Glomerular endothelial cell (primary cell): ENCODE measurements at places on chromosomes 3 and 15. TPM values are rescaled to one million over a fixed set of nuclear protein-coding genes. Genes with fewer than 3 reads are reported as not detected.
A peak's percentile ranks its signal among the peaks of the same experiment; 100 is the strongest.

DNA sequence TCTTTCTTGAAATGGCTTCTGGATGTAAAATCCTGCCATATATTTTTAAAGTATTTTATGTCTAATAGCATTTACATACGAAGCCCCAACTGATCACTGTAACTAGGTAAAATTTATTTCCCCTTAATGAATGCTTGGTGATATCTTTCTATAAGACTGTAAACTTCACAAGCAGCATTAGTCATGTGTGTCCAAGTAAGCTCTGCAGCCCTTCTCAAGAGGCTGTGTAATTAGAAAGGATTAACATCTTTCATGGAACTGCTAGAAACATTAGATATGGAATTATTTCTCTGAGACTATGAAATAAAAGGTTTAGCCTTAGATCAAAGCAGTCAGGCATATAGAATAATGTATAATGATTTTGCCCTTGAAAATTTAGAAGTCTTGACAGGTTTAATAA is 143.3 kb downstream of the EPHA3 start:
- no peak for DNase-seq

DNA sequence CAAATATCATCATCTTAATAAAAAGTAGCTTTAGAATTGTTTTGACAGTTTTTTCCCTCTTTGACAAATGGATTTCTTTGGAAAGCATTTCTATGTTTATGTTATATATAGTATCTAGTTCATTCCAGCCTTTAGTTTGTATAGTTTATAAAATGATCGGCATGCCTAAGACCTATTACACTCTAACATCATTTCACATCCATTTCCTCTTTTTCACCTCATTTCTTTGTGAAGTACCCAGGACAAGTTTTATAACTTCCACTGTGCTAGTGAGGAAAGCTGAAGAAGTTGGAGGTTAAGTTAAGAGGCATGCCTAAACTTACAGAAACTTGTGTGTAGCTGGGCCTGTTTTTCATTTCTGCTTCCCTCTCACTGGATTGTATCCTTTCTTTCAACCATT is 178.4 kb downstream of the TP63 start:
- DNase-seq, result no peak

DNA sequence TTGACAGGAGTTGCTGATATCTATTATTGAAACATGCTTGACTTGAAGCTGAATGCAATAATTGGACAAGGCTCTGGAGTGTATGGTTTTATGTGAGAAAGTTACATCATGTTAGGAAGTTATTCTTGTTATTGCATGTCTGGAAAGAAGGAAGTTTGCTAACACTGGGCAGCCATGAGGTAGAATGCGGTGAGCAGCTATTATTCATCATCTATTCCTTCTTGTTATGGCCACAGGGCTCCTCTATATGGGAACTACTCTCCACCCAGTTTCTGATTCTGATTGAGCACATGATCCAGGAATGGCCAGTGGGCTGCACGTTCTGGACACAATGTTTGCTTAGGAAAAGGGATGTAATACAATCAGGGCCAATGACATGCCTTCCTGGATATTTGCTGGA is 37.8 kb upstream of the SCN5A start:
- DNase-seq, result no peak

DNA sequence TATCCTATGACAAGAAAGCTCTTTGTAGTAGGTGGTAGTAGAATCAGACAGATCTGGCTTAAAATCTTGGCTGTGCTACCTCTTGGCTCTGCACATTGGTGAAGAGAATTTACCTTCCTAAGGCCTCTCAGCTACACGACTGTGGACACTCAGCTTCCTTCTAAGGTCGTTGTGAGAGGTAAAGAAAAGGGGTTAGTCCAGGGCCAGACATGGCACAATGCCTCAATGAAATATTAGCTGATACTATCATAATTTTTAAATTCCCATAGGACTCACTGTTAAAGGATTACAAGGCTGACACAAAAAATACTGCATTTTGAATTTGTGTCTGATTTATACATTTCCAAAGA is 80.4 kb downstream of the IGF1R start:
- no peak for DNase-seq

DNA sequence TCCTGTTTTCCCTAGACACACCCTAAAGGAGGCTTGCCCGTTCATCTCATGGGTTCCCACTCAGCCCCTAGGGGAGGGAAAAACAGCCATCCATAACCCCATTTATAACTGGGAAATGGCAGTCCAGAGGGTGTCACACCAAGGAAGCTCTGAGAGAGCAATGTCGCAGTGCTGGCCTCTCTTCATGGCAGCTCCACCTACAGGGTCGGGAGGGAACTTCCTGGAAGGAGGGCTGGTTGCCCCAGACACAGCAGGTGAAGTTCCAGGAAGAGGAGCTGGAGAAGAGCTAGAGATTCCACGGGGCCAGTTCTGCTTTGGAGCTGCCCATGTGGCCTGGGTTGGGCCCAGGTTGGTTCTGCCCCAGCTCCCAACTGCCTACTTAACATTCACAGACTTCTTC is 22.3 kb upstream of the LINGO1 start:
- no peak for DNase-seq

DNA sequence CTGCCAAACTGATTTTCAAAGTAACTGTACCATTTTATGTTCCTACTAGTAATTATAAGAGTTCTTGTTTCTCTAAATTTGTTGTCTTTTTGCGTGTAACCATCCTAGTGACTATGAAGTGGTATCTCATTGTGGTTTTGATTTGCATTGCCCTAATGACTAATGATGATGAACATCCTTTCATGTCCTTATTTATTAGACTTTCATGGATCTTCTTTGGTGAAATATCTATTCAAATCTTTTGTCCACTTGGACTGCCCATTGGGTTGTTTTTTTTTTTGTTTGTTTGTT is 3.6 kb downstream of the OXSR1 start:
- DNase-seq, result no peak

DNA sequence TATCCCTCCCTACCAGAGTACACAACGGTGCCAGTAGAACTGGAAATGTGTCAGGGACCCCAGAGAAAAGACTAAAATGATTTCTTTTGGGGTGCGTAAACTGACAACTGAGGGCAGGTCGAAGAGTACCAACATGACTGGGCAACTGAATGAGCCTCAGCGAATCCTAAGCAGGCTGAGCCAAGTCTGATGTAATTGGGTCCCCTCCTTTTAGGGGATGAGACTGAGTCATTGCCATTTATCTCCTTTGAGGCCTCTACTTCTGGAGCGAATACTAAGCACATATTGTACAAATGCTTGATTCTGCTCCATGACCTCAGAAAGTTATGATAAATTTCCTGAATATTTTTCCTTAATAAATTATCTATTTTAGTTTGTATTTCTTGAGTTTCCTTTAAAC is 17.3 kb upstream of the GPR156 start:
- no peak for DNase-seq

- DNase-seq, result no peak
These were observed 26.2 kb downstream of the SLC12A8 start for GRCh38 chr3:125186261-125186787.

GRCh38 chr3:195260280-195260905 is 10.6 kb downstream of the XXYLT1 start:
- no peak for DNase-seq

DNA sequence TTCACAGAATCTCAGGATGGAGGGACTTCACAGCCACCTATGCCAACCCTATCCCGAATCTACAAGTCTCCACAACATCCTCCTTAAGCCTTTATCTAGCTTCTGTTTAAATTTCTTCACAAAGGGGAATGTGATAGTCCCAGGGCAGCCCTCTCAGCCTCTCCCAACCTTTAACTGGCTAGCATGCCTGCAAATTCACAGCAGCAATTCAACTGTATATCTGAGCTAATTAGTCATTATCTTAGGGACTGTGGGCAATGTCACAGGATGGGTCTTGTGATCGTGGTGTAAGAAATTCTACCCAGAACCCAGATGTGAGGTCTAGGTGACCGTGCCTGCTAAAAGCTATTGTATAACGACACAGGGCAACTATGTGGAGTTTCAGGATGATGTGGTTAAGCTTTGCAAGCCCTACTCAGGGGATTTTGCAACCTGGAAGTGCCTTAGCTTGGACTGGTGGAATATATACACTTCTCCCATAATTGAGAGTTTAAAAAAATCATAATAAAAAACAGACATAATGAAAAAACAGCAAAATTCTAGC is 65.5 kb upstream of the FBN1 start:
- no peak for DNase-seq

- peak; percentile 54 for DNase-seq
These were observed 7.5 kb upstream of the STRA6 start for GRCh38 chr15:74209997-74210671.

- DNase-seq, result no peak
These were observed 21.1 kb upstream of the KLHL6 start for GRCh38 chr3:183576487-183577107.

GRCh38 chr15:71201477-71201876 is 86.2 kb downstream of the THSD4 start:
- DNase-seq, result no peak

- DNase-seq, result no peak
These were observed 143.9 kb downstream of the LSAMP start for GRCh38 chr3:116301422-116301821.

- DNase-seq, result no peak
These were observed 36.9 kb downstream of the SLC35A5 start for GRCh38 chr3:112598731-112599130.

DNA sequence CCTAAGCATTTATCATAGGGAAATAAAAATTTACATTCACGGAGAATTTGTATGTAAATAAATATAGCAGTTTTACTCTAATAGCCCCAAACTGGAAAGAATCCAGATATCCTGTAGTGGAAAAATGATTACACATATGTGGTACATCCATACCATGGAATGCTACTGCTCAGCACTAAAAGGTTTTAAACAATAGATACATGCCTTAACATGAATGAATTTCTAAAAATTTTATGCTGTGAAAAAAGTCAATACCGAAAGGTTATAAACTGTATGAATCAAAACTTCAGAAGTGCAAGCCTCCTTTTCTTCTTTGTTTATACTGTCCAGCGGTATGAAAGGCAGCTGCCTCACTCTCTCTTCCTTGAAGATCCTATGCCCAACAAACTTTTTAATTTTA is 37.5 kb upstream of the MCTP2 start:
- DNase-seq, result no peak

DNA sequence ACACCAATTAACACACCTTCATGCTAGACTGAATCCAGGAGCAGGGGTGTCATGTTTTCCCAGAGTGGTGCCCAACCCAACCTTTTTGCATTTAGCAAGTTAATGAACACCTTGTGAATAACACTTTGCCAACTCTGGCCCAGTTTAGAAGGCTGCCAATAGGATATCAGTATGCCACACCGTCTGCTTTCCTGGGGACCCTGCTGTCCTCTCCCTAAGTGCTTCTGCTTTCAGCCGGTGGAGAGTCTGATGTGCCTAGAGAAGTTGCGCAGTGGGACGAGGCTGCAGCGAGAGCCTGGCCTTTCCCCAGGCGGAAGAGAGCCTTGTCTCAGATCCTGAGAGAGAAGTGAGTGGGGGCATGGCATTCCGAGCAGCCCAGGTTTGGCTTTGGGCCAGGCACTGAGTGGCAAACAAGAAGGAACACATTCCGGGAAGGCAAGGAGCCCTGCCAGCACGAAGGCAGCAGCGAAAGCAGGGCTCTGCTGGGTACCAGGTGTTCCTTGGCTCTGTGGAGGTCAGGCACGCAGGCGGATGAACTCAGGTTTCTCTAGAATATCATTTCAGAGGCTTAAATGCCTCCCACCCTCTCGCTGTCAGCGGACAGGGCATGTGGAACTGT is 36.9 kb downstream of the SENP8 start:
- no peak for DNase-seq

DNA sequence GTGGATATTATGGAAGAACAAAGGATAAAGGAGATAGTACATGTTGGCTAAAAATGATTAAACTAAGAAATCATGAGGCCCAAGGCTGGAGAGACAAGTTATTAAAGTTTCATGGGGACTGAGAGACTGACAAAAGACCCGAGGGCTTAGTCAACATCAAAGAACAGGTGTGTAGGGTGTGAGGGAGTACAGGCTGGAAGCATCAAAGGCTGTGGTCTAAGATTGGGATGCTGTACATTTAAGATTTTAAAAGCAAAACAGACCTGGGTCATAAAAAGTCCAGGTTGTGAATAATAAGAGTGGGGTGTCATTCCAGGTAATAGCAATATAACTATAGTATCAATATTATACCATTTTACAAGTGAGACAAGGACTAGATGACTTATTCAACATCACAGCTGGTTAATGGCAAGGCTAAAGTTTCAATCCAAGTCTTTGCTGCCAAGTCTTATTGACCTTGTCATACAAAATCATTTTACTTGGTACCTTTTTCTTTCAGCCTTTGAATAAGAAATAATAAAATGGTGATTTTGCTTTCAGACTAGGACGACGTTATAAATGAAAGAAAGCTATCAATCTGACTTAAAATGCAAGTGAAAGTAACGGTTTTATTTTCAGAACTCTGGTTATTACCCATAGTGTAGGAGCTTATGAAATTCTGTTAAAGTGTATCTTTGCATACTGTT is 211.6 kb downstream of the TNIK start:
- DNase-seq, result no peak

- peak; percentile 12 for DNase-seq
These were observed 66.9 kb upstream of the PRR23C start for GRCh38 chr3:139111392-139112229.

GRCh38 chr15:54605556-54605955 is 591.2 kb downstream of the RSL24D1 start:
- no peak for DNase-seq

GRCh38 chr3:57389271-57389670 is 96.8 kb upstream of the ASB14 start:
- DNase-seq, result no peak

GRCh38 chr15:40870716-40871115 is 3.3 kb downstream of the RHOV start:
- no peak for DNase-seq

GRCh38 chr3:67064105-67064504 is 66.0 kb downstream of the KBTBD8 start:
- peak; percentile 34 for DNase-seq

DNA sequence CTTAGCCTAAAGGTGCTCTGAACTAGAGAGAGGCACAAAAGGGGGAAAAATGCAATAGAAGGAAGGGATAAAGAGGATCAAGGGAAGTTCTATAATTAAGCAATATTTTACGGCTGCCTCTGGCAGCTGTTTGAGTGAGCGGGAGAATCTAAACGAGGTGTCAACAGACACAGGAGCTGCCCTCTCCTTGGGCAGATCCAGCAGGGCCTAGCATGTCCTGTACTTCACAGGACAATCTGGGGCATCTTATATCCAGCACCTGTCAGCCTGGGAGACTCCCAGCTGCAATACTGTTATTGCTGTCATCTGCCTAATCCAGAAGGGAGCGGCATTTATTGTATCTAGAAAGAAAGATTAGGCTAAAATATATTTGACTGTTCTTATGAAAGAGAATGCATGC is 68.9 kb downstream of the WWTR1 start:
- DNase-seq, result no peak

GOLGA8N gene
- total RNA-seq, result 2.0 and 2.4 TPM in 2 replicates

FAM43A gene
- total RNA-seq, result 505 and 617 TPM in 2 replicates

WDR76 gene
- 1.8 and 6.6 TPM in 2 replicates for total RNA-seq

SH2D7 gene
- total RNA-seq, result not detected in 2 replicates

SELENOS gene
- total RNA-seq, result 61.9 and 102 TPM in 2 replicates

BFSP2 gene
- total RNA-seq, result not detected in 2 replicates

LMAN1L gene
- total RNA-seq, result 0.64 TPM in 1 of 2 replicates, not detected in the other

GP5 gene
- total RNA-seq, result 0.29 TPM in 1 of 2 replicates, not detected in the other

KBTBD8 gene
- total RNA-seq, result 1.0 and 1.1 TPM in 2 replicates

MESD gene
- 20.7 and 21.0 TPM in 2 replicates for total RNA-seq

GNAT1 gene
- total RNA-seq, result not detected in 2 replicates

SERINC4 gene
- total RNA-seq, result not detected in 2 replicates

THOC7 gene
- 58.3 and 59.1 TPM in 2 replicates for total RNA-seq

SEC22A gene
- total RNA-seq, result 37.0 and 57.2 TPM in 2 replicates

GREM1 gene
- total RNA-seq, result 18.3 and 58.2 TPM in 2 replicates

CPLX3 gene
- total RNA-seq, result not detected in 2 replicates

MESP2 gene
- total RNA-seq, result 0.15 TPM in 1 of 2 replicates, not detected in the other
